Neural progenitor cell (in vitro differentiated cells): ENCODE measurements at places on chromosomes 7 and 10. TPM values are rescaled to one million over a fixed set of nuclear protein-coding genes. Genes with fewer than 3 reads are reported as not detected.

Gene ZNF467
- total RNA-seq, result 0.17 and 1.7 TPM in 2 replicates

Gene CCDC172
- total RNA-seq, result not detected in 2 replicates

Gene NRAP
- total RNA-seq, result not detected in 2 replicates

Gene PPP1R3C
- 6.4 and 6.6 TPM in 2 replicates for total RNA-seq

Gene MALRD1
- 0.11 and 0.71 TPM in 2 replicates for total RNA-seq

Gene FGL2
- not detected in 2 replicates for total RNA-seq

Gene IQUB
- 0.58 and 0.84 TPM in 2 replicates for total RNA-seq

Gene PON3
- not detected in 2 replicates for total RNA-seq

Gene AIMP2
- 38.4 and 52.1 TPM in 2 replicates for total RNA-seq

Gene MARCHF5
- total RNA-seq, result 22.7 and 28.7 TPM in 2 replicates

Gene OIT3
- not detected in 2 replicates for total RNA-seq

- no peak for DNase-seq
Observed at GRCh38 chr7:124029396-124030188, 3.3 kb downstream of the TMEM229A start.

- DNase-seq, result no peak
Observed at GRCh38 chr10:119428789-119429188, 113.7 kb downstream of the RGS10 start.

DNA sequence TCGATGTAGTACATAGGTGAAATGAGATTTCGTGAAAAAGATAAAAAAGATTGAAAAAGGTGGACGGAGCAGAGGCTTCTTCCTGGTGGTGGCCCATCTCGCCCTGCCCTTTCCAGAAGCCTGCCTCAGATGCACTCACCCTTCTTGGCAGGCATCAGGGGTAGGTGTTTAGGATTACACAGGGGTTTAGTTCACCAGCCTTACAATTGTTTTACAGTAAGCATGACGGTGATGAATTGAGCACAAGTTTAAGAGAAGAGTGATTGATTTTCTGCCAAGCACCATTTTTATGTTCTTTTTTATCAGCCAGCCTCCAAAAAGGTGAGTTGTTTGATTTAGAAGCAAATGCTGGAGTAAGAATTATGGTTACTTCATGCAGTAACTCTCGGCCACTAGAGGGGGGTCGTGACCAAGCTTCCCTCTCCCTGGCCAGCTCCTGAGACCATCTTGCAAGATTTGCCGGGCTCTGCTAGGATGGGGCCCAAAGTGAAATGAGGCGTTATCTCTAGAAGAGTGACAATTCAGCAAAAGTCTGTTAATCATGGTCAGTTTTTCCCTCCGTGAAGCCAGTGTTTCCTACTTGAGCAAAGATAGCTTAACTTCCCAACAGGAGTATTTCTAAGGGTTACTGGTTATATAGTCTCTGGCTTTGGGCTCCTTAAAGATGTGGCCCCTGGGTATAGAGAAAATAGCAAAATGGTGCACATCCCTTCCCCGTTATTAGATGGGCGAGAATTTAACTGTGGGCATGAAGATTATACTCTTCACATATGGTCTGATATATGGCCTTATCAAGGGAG, 228.8 kb downstream of the BMPER start:
- DNase-seq, result peak; percentile 86

GRCh38 chr10:119502618-119503155, 39.8 kb downstream of the RGS10 start:
- no peak for DNase-seq

DNA sequence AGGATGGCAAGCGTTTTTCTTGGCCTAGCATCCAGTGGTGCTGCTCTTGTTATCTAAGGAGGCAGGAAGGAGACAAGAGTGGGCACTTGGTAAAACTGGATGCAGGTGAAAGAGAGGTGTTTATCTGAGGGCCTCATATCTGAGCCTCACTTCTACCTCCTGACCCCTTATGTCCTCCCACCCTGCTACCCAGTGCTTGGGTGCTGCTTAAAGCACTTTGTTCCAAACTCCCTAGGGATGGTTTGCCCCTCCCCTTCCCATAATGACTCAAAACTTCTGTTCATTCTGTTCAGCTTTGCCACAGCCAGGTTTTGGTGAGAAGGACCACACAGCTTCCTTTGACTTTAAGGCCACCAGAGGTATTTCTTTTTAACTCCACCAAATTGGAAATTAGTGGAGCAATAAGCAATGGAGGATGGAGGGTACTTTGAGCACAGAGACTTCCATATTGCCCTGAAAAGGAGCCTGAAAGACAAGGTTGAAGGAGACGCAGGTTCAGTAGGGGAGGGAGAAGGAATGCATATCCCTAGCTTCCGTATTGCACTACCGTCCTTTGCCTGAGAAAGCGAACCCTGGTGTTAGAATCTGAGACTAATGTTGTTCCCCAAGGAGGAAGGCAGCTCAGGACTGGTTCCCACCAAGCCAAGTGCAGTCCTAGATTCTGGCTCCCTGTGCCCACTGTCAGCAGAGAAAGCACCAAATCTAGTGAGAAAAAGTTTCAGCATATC, 30.1 kb downstream of the ENTPD1 start:
- peak; percentile 12 for DNase-seq

DNA sequence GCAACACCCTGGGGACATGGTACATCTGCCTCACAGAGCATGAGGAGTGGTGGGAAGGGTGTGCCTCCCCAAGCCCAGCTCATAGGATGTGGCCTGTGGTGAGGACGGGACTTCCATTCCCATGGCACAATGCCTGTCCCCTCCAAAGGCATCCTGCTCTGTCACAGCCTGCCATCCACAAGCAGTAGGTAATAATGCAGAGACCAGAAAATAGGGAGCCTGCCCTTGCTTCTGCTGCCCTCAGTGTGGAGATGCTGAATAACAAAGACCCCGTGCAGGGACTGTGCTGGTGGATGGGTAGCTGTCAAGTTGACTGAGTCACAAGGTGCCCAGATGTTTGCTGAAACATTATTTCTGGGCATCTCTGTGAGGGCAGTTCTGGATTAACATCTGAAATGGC, 199.9 kb upstream of the GRB10 start:
- peak; percentile 26 for DNase-seq

DNA sequence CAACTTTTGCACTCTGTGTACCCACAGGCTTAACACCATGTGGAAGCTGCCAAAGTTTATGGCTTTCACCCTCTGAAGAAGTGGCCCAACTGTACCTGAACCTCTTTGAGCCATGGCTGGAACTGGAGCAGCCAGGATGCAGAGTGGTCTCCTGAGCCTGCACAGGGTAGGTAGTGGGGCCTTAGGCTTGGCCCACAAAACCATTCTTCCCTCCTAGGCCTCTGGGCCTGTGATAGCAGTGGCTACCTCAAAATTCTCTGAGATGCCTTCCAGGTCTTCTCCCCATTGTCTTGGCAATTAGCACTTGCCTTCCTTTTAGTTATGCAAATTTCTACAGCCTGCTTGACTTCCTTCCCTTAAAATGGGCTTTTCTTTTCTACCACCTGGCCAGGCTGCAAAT, 19.3 kb upstream of the SPAM1 start:
- DNase-seq, result no peak

DNA sequence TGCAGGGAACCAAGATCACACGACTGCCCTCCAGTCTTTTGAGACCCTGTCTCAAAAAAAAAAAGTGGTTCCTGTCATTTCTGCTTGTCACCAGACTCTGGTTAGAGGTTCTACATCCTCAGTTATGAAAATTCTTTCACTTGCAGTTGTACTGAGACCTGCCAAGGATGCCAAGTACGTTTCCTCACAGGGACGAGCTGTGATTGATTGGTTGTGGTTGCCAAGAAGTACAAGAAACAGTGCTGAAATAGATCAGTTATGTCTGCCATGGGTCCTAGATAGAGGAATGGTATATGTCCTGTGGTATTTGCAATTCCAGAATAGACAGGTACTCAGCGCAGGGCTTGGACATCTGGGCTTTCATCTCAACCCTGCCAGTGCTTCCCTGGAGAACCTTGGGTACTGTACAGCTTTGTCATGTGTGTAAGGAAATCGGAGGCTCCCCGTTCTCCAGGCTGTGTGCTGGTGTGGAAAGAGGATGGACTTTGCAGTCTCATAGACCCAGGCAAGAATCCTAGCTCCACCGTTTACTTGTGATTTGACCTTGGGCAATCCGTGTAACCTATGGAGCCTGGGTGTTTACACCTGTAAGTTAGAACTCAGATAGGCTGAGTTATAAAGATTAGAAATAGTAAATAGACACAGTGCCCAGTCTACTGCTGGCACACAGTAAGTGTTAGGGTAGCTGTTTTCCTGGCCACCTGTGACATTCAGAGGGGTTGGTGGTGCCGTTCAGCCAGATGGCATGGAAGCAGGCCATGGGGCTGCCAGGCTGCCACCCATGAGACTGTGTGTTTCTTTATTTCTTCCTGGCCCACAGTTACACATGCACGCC, 53.0 kb downstream of the COL13A1 start:
- no peak for DNase-seq

- DNase-seq, result no peak
Observed at GRCh38 chr10:122254831-122255230, 16.3 kb upstream of the BTBD16 start.

DNA sequence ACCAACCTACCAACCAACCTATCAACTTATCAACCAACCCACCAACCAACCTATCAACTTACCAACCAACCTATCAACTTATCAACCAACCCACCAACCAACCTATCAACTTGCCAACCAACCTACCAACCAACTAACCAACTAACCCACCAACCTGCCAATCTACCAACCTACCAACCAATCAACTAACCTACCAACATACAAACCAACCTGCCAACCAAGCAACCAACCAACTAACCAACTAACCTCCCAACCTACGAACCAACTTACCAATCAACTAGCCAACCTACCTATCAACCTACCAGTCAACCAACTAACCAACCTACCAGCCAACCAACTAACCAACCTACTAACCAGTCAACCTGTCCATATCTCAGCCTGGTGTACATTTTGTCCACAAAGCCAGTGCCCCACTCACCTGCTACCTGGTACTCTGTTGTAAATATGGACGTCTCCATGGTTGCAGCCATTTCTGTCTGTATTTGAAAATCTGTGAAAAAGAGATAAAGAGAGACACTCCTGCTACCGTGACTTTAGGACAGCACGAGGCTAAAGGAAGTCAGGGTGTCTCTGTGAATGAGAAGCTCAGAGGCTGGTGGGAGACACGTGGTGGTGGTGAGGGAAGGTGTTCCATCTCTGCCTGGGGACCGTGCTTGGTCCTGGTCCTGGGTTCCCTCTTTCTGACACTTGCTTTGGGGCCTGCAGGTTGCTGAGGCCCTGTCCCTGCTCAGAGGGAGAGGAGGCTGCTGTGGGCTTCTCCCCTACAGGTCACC, 41.9 kb upstream of the IL15RA start:
- DNase-seq, result no peak

DNA sequence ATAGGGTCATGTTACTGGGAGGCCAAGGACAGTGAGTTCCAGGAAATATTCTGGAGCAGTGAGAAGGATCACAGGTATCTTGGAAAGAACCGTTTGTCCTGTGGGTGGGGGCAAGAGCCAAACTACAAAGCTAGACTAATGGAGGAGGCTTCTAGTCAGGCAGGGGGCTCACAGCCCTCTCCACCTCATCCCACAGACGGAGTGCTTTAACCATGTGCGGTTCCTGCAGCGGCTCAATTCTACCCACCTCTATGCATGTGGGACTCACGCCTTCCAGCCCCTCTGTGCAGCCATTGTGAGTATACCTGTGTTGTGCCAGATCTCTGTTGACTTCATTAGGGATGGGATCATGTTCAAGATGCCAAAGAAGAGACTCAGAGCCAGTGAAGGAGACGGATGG, 8.1 kb downstream of the SEMA4G start:
- DNase-seq, result no peak

GRCh38 chr7:35705932-35706461, 11.1 kb upstream of the HERPUD2 start:
- no peak for DNase-seq

- DNase-seq, result peak; percentile 32
Observed at GRCh38 chr10:111297351-111297848, 220.6 kb downstream of the ADRA2A start.
